T follicular helper cell (primary cell): ENCODE measurements at places on chromosomes 12 and 14.

GRCh38 chr14:90062822-90063539 lies 1.2 kb downstream of the KCNK13 start:
- no peak for DNase-seq

GRCh38 chr12:67910360-67911274 lies 78.6 kb upstream of the IFNG-AS1 start:
- DNase-seq: no peak

DNA sequence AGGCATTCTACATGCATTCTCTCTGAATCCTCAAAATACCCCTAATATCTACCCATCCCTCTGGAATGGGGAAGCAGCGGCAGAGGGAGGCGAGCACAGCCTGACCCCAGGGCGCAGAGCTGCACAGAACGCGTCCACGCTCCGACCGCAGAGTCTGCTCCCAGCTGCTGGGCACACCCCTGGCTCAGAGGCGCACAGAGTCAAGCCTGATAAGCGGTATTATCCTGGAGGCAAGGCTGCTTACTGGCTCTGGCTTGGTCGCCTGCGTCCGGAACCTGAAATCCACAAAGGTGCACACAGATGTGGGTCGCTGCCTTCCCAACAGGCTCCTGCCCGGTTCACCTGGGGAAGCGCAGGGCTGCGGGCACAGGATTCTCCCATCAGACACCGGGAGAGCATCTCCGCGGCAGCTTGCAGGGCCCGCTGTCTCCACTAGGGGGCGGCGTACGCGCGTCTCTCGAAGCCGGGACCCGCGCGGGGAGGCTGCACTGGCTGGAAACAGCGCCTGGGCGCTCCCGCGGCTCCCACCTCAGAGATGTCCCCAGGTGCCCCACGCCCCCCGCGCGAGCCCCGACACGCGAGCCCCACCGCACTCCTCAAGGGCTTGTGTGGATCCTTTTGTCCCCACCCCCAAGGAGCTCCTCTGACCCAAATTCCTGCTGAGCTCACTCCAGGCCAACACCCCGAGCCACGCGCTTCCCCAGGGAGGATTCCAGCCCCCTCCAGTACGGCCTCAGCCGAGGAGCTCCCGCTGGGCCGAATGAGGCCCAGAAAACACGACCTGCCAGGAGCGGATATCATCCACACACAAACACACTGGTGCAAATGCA lies 120.1 kb upstream of the FZD10 start:
- no peak for DNase-seq

- no peak for DNase-seq
Observed at GRCh38 chr12:27635349-27635972, 60.8 kb upstream of the REP15 start.

GRCh38 chr12:109160873-109161272 lies 44.5 kb downstream of the ACACB start:
- DNase-seq: no peak

- no peak for DNase-seq
Observed at GRCh38 chr12:56695327-56696101, 7.4 kb upstream of the PTGES3 start.

- no peak for DNase-seq
Observed at GRCh38 chr14:62691647-62692489, 353.4 kb downstream of the KCNH5 start.

DNA sequence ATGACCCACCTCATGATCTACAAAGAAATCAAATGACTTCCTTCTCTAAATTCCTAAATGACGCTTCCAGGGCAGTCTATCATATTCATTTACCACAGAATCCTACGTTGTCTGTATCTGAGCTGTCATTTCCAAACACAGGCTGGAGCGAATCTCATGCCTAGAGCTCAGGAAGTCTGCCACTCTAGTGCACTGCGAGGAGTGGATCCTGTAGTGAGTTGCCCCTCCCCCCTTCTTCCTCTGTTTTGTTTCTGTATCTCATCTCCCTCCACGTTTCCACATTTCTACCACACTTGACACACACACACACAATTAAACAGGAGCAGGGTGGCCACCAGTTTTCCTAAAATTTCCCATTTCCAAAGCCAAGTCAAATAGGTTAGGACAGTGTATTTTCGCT lies 415.4 kb upstream of the PRICKLE1 start:
- DNase-seq: no peak

- no peak for DNase-seq
Observed at GRCh38 chr12:52086366-52086765, 6.9 kb downstream of the SMIM41 start.

- DNase-seq: no peak
Observed at GRCh38 chr12:70719672-70720420, 82.6 kb upstream of the PTPRB start.

- no peak for DNase-seq
Observed at GRCh38 chr12:63912651-63913050, 68.2 kb downstream of the SRGAP1 start.

DNA sequence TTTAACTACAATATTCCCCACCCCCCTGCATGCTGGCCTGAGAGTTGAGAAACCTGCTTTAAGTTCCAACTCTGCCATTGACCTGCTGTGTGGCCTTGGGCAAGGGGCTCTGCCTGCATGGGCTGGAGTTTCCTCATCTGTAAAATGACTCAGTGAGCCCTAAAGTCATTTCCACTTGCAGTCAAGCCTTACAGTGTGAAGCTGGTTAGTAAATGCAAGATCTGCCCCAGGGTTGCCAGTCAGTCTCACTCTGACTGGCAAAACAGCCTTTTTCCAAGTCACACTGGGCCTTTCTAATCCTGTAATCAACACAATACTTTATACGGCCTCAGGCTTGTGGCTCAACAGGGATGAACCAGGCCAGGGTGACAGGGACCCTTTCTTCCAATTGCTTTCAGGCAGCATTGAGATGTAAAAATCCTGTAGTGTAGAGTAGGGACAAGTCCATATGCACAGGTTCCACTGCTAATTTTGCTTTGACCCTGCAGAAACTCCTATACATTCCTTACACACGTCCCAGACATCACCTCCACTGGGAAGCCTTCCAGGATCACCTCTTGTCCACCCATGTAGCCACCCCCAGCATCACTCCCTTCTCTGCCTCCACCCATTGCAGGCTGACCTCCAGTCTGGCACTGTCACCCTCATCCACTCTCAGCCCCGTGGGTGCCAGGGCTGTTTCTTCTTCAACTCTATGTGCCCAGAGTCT lies 42.6 kb upstream of the PRIMA1 start:
- no peak for DNase-seq

DNA sequence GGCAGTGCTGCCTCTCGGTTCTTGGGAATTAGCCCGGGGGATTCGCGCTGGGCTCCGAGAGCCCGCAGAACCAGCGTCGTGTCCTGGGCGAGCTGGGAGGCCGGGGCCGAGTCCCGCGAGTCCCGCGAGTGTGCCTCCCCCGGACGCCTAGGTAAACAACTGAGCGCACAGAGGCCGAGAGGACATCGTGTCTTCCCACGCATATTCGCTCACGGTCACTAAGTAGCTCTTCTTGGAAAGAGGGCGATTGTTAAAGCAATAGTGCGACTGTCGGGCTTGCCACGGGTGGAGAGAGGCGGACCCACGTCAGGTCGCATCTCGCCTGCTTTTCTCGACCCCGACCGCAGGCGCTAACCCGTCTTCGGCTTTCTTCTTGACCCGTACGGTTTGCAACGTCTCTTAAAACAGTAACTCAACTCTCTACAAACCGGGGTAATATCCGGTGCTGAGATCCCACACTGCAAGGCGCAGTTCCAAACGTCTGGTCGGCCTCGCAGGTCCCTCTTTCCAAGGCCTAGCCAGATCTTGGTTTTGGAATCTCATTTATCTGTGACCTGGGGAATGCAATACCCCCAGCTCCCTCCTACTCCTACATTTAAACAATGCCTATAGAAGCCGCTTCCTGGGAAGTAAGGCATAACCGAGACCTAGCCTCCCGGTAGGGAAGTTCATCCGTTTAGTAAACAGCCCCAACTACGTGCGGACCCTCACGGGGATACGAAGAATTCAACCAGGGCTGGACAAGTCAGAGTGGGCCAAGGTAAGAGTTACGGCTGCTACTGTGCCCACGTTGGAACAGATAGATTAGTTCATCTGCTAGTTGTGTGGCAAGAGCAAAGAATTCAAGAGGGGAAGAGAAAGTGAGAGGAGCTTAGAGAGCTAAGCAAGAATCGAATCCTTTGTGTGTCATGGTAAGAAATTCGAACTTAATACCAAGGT lies 736 bp upstream of the PHLDA1 start:
- no peak for DNase-seq

- no peak for DNase-seq
Observed at GRCh38 chr14:88128816-88129215, 123.9 kb downstream of the GPR65 start.

DNA sequence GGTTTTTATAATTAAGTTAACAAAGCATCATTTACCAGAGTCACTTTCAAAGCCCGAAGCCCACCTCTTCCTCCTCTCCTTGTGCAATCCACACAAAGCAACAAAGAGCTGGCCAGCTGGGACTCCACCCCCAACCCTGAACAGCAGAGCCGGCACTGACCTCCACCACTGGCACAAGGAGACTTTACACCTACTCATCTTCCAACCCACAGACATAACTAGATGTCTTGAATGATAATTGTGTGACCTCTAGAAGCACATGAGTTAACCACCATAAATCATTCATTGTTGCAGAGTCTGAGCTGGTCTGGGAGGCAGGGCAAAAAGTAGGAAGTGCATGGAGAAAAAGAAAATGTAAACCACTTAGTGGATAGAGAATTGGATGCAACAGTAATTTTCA lies 72.2 kb downstream of the ST8SIA1 start:
- no peak for DNase-seq

DNA sequence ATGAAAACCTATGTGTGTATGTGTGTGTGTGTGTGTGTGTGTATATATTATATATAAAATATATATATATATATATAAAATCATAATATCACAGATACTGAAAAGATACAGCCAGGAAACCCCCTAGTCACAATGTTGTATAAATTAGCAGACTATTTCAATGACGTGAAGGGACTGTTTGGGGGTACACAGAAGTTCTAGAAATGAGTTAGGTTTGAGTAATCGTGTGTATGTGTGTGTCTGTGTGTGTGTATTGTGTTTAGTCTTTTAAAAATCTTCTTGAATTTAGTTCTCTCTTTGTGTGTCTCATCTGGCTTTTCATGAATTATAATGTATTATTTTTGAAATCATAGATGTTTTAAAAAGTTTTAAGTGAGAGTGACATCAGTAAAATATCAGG lies 21.9 kb downstream of the ADAM21 start:
- no peak for DNase-seq

- no peak for DNase-seq
Observed at GRCh38 chr12:132085291-132085635, 58.9 kb downstream of the DDX51 start.

GRCh38 chr12:65784289-65785015 lies 39.8 kb upstream of the HMGA2 start:
- no peak for DNase-seq
